ENCODE measurements at places on chromosomes 16 and 17. TPM values are rescaled to one million over a fixed set of nuclear protein-coding genes. Genes with fewer than 3 reads are reported as not detected.

DNA sequence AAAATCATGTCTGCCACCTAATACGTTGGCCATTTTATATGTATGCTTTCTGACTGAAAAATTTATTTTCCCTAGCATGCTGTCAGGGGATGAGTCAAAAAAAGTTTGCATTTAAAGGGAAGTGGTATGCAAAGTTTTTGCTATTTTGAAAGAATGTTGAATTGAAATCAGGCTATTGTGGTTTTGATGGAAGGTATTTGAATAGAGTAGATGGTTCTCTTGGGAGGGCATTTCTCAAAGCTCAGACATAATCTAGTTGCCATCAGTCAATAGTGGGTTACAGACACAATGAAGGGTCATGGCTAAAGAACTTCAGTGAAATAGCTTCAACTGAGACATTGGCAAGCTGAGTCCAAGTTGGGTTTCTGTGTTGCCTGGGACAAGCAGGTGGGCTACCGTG lies 102.4 kb downstream of the MAP2K6 start:
- peaks cover 1% of the 10 kb centered on the region for H3K36me3 ChIP-seq
- no peak overlapping the region for H3K27ac ChIP-seq
- H3K4me3 ChIP-seq: no peak overlapping the region
- DNase-seq: no peak
- H3K27me3 ChIP-seq: no peaks in the 10 kb centered on the region

GRCh38 chr16:72961863-72962262 lies 86.1 kb downstream of the ZFHX3 start:
- H3K4me3 ChIP-seq: no peak overlapping the region
- H3K36me3 ChIP-seq: no peaks in the 10 kb centered on the region
- H3K4me1 ChIP-seq: no peaks in the 10 kb centered on the region
- no peaks in the 10 kb centered on the region for H3K27me3 ChIP-seq

GRCh38 chr16:82201926-82202325 lies 31.9 kb upstream of the MPHOSPH6 start:
- no peak for DNase-seq
- no peak overlapping the region for H3K4me3 ChIP-seq
- H3K27me3 ChIP-seq: peaks cover under 1% of the 10 kb centered on the region
- H3K4me1 ChIP-seq: no peaks in the 10 kb centered on the region

- H3K27ac ChIP-seq: no peak overlapping the region
- H3K27me3 ChIP-seq: peaks cover 2% of the 10 kb centered on the region
- no peak overlapping the region for H3K4me3 ChIP-seq
- H3K4me1 ChIP-seq: no peaks in the 10 kb centered on the region
- H3K36me3 ChIP-seq: no peaks in the 10 kb centered on the region
- DNase-seq: no peak
These were observed 153.5 kb upstream of the FOXF1 start for GRCh38 chr16:86356804-86357203.

- H3K36me3 ChIP-seq: peaks cover 51% of the 10 kb centered on the region
- H3K27me3 ChIP-seq: no peaks in the 10 kb centered on the region
- peaks cover 35% of the 10 kb centered on the region for H3K4me1 ChIP-seq
- no peak for DNase-seq
- H3K4me3 ChIP-seq: peak overlapping the region; percentile 91
- peak overlapping the region; percentile 62 for H3K27ac ChIP-seq
These were observed 2.0 kb downstream of the P4HB start for GRCh38 chr17:81858170-81858966.

DNA sequence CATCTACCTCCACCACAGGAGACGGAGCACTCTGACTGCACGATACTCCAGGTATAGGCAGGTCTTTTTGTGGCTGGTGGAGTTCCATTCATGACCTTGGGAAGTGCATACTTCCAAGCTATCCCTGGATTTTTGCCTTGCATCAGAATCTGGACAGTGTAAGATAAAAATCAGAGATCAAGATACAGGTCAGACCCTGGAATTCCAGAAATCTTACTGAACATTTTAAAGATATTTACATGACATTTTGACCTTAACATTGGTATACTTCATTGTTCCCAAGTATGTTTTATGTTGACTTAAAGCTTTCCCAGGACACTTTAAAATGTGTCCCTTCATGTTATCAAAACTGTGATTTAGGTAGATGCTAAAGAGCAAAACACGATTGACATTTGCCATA lies 101.0 kb downstream of the SYCE1L start:
- H3K36me3 ChIP-seq: no peaks in the 10 kb centered on the region
- H3K27me3 ChIP-seq: no peaks in the 10 kb centered on the region
- no peaks in the 10 kb centered on the region for H3K4me1 ChIP-seq
- H3K27ac ChIP-seq: no peak overlapping the region

DNA sequence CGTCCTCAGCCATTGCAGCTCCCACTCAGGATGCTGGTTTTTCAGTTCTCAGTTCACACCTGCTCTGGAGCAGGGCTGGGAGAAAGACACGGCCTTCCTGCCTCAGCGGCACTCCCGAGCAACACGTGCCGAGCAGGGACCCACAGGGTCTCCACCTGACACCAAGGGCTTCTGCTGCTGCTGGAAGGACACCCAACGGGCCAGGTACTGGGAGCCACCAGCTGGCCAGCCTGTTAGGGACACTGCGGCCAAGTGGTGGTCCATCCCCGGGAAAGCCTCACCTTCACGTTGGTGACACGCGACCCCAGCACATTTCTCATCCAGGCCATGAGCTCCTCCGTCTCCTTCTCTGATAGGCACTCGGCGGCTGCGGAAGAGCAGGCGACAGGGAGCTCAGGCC lies 8.1 kb downstream of the DNASE1 start:
- DNase-seq: no peak
- H3K27ac ChIP-seq: no peak overlapping the region
- H3K36me3 ChIP-seq: peaks cover 36% of the 10 kb centered on the region

Gene CEP20
- 59.4 TPM for total RNA-seq

Gene RNF227
- 4.4 TPM for total RNA-seq

Gene TMEM238L
- total RNA-seq: not detected

Data from activated CD4-positive, alpha-beta T cell treated with anti-CD3 and anti-CD28 coated beads, Interleukin-2, amount 10 ng/mL, durations not matched to agents 7 days and 5 days (primary cell).